ENCODE measurements at places on chromosomes 12 and 14. TPM values are rescaled to one million over a fixed set of nuclear protein-coding genes. Genes with fewer than 3 reads are reported as not detected.

GNB3 gene
- total RNA-seq = 7.0 TPM

PZP gene
- 0.24 TPM for total RNA-seq

DNA sequence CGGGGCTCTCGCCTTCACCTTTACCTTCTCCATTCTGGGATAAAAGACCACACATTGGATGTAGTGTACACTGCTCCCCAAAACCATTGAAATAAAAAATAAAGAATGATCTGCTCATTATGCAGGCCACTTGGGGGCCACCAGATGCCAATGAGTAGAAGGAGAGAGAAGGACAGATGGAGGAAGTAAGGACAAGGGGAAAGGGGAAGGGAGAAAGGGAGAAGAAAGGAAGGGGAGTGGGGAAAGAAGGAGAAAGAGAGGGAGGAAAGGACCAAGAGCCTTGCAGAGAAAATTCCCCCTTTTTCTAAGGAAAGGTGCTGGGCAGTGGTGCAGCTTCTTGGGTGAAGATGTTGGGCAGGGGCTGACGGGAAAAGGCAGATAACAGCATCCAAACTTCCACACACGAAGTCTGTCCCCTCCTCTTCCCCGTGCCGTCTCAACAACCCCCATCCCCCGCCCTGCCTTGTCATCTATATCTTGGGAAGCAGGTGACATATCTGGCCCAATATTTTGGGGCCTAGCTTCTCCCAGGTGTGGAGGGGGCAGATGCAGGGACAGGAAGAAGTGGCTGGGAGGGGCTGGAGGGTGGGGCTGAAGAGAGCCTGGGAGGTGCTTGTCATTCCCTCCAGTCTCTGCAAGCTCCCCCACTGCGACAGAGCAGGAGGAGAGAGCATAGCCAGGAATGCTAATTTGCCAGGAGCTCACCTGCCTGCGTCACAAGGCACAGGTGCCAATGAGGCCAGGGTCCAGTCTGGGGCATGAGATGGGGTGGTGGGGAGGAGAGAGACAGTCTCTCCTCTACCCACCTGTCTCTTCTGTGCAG is 107.5 kb downstream of the SINHCAF start:
- H3K27me3 ChIP-seq = peaks cover 43% of the 10 kb centered on the region
- no peaks in the 10 kb centered on the region for H3K36me3 ChIP-seq
- H3K4me3 ChIP-seq = no peak overlapping the region
- no peak overlapping the region for H3K27ac ChIP-seq

DNA sequence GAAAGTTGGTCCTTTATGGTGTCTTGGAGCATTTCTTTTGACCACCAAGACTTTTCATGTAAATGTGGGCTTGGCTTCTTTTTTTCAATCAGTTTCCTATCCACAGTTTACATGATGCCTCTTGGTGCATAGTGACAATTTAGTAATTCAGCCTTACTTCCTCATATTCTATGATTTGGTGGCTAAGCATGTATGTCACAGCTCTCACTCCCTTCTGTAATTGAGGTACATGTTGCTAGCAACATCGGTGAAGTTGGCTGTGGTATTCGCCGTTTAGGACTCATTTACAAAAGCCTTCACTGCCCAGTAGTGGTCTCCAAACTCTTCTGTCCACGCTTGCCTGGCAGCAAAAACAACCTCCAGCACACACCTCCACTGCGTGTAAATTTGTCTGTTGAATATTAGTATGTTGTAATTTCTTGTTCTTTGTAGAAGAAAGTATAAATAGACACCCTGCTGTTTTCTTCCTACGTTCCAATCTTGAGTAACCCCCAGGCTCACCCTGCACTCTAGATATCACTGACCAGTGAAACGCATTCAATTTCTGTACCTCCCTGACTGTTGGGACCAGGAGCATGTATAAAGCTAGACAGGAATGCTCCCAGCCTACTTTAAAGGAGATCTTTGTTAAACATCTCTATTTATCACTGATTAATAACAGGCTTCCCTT is 90.4 kb downstream of the PPP2R5C start:
- no peaks in the 10 kb centered on the region for H3K27me3 ChIP-seq
- H3K4me1 ChIP-seq = peaks cover 7% of the 10 kb centered on the region
- DNase-seq = no peak
- H3K4me3 ChIP-seq = no peak overlapping the region
- H3K27ac ChIP-seq = no peak overlapping the region

CDH24 gene
- total RNA-seq = 23.7 TPM

B3GNT4 gene
- total RNA-seq = 0.91 TPM

- no peak overlapping the region for H3K27ac ChIP-seq
- H3K4me3 ChIP-seq = no peak overlapping the region
- H3K4me1 ChIP-seq = no peaks in the 10 kb centered on the region
Observed at GRCh38 chr12:26749781-26750180, 83.2 kb downstream of the ITPR2 start.

GRCh38 chr12:24838531-24838950 is 110.4 kb downstream of the BCAT1 start:
- no peak overlapping the region for H3K27ac ChIP-seq
- peaks cover 2% of the 10 kb centered on the region for H3K36me3 ChIP-seq
- H3K4me1 ChIP-seq = no peaks in the 10 kb centered on the region

- no peaks in the 10 kb centered on the region for H3K36me3 ChIP-seq
- no peak for DNase-seq
- peaks cover 12% of the 10 kb centered on the region for H3K4me1 ChIP-seq
- no peaks in the 10 kb centered on the region for H3K27me3 ChIP-seq
Observed at GRCh38 chr12:44441155-44441554, 435.0 kb downstream of the NELL2 start.

DNA sequence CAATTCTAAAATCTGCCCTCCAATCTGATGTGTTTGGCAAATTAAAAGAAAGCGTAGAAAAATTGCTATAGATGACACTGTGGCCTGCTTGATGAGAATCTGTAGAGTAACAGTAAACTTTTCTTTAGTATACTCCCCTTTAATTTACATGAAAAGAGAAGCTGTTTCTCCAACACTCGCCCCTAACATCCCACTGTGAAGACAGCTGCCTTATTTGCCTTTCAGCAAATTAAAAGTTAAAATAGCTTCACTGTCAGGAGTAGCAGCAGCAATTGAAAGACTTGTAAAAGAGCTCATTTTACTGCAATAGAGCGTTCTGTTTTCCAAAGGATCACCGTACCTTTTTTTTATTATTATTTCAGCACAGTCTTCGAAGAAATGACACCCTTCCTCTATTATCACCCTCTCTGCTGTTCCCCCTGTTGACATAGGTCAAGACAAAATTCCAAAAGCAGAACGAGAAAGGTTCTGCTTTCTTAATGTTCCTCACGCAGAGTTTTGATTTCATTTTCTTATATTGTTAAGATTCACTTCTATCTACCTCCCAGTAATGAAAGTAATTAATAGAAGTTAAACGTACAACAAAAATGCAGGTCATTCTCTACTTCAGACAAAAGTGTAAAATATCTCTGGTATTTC is 153.5 kb upstream of the USP15 start:
- H3K4me1 ChIP-seq = peaks cover 14% of the 10 kb centered on the region
- H3K4me3 ChIP-seq = no peak overlapping the region
- DNase-seq = no peak
- no peak overlapping the region for H3K27ac ChIP-seq

JPH4 gene
- not detected for total RNA-seq

- H3K4me3 ChIP-seq = no peak overlapping the region
- H3K27me3 ChIP-seq = no peaks in the 10 kb centered on the region
Observed at GRCh38 chr12:22812531-22812930, 187.6 kb downstream of the ETNK1 start.

DNA sequence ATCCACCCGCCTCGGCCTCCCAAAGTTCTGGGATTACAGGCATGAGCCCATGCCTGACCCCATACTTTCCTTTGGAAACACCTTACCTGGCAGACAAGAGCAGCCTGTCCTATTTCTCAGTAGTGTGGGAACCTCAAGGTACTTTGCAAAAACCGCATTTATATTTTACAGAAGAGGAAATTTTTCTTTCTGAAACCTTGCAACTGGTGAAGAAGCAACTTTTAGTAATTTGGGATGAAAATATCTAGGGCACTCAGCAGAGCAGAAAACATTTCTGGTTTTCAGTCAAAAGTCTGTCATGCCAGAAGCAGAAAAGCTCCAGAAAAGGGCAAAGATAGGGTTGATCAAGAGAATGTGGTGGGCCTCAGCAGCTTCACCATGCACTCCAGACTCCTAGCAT is 21.2 kb downstream of the HVCN1 start:
- DNase-seq = no peak
- H3K27ac ChIP-seq = no peak overlapping the region
- H3K27me3 ChIP-seq = no peaks in the 10 kb centered on the region
